ENCODE measurements at places on chromosomes 7 and 10. TPM values are rescaled to one million over a fixed set of nuclear protein-coding genes. Genes with fewer than 3 reads are reported as not detected.

The AOAH gene
- total RNA-seq: not detected

DNA sequence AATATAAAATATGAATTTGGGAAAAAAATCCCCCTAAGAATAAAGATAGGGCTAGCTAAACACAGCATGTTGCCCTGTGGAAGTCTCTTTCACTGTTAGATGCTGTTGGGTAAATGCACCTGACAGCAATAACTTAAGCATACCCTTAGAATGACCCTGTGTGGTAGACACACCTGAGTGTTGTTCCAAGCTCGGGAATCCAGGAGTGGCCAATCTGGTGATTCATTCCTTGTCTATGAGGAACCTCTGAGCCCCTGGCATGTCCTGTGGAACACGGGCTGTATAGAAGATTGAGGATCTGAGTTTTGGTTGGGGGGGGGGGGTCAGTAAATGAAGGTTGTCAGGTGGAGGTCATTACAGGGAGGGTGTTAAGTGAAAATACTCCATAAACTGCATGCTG, 730.0 kb upstream of the IGFBP3 start:
- no peak for DNase-seq

The GLI3 gene
- 6.4 TPM for total RNA-seq

GRCh38 chr10:37701781-37702493, 155.5 kb downstream of the ZNF248 start:
- DNase-seq: no peak

GRCh38 chr7:50681432-50682045, 101.2 kb downstream of the GRB10 start:
- no peak for DNase-seq

GRCh38 chr10:106980495-106981451, 183.7 kb downstream of the SORCS1 start:
- DNase-seq: no peak

The OPN1SW gene
- total RNA-seq: not detected

Data from fibroblast of lung (primary cell).